Hematopoietic multipotent progenitor cell (in vitro differentiated cells): ENCODE measurements at places on chromosomes 2 and 18.

DNA sequence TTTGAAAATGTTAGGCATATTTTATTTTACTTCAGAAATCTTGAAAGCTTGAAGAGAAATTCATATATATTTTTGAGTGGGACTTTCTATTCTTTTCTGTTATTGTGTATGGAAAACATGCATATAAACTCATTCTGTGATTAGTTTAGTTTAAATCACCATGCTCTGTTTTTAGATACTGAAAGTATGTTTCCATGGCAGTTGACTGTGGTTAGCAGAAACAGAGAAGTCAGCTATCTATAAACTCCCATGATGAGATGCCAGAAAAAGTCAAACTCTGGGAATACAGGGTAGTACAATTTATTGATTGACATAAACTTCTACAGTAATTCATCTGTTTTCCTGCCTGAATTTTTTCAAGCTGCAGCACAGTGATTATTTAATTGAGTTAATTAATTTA lies 905.3 kb upstream of the VRK2 start:
- DNase-seq = no peak

GRCh38 chr18:80159713-80160636 lies 50.9 kb downstream of the ADNP2 start:
- DNase-seq = peak; percentile 68

DNA sequence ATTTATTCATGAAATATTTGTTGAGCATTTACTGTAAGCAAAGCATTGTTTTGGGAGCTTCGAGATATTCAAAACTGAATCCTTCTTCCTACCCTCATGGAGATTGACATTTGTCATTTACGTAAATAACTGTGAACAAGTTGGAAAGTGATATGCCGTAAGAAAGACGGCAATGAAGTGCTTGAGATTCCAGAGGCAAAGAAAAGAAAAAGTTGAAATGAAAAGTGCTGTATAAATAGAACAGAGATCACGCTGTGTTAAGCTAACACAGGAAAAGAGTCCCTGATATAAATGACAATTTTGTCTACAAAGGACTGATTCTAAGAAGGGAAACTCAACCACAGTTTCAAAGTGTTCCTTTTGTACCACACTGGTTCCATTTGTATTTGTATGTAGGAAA lies 1.8 kb downstream of the CHRNA1 start:
- DNase-seq = no peak

GRCh38 chr2:117972476-117973123 lies 41.3 kb downstream of the CCDC93 start:
- no peak for DNase-seq
